Foreskin fibroblast (primary cell): ENCODE measurements at places on chromosomes 7 and 10.

- no peak for DNase-seq
Observed at GRCh38 chr10:22557321-22557720, 157.1 kb downstream of the PIP4K2A start.

- peak; percentile 53 for DNase-seq
Observed at GRCh38 chr10:63611078-63611477, 89.9 kb downstream of the REEP3 start.

GRCh38 chr7:120774481-120774880, 83.5 kb downstream of the TSPAN12 start:
- DNase-seq, result no peak

- peak; percentile 61 for DNase-seq
Observed at GRCh38 chr10:77351386-77351785, 286.2 kb downstream of the KCNMA1 start.

DNA sequence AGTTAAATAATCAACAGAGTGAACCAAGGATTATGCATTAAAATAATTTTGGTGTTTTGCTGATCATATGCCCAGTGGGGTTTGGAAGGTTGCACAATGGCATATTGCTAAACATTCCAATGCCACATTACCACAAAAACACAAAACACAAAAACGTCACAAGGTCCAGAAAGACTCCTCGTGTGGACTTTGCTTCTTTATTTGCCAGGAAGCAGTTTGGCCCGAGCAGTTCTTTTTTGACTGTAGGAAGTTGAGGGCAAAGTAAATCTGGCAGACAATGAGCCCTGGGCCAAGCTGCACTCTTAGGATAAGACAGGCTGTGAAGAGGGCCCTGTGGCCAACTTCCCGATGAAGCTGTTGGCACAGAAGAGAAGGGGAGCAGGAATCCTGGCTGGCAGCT, 39.2 kb upstream of the SLC35B4 start:
- peak; percentile 27 for DNase-seq

DNA sequence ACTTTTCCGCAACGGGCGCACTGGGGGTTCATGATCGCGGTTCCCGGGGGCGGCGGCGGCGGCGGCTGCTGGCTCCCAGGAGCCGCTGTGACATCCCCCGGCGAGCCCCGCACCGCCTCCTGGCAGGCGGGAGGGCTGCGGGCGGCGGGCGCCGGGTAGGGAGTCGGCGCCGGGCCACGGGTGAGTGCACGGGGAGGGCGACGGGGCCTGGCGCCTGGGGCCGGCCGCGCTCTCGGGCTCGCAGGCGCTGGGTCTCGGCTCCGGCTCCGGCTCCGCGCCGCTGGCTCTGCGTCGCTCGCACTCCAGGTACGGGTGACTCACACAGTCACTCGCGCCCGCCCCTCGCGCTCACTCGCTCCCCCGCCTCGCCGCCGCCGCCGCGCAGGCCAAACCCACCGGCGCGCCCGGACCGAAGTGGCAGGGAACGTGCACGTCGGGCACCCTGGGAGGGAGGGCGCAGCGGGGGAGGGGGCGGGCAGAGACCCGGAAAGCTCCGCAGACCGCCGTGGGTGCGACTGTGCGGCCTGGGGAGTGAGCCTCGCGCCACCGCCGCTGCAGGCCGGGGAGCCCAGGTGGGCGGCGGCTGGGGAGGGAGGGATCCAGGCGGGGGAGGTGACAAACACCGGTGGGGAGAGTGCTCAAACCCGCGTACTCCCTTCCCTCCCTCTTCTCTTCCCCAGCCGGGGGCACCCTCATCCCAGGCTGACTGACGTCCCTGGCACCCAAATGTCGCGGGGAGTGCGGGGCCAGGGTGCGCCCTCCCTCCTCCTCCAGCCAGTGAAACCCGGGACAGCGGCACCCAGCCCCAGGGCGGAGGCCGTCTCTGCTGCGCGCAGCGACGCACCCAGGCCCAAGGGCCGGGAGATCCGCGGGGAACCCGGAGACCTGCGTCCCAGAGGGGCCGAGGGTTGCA, 276.9 kb upstream of the NEBL start:
- peak; percentile 40 for DNase-seq

DNA sequence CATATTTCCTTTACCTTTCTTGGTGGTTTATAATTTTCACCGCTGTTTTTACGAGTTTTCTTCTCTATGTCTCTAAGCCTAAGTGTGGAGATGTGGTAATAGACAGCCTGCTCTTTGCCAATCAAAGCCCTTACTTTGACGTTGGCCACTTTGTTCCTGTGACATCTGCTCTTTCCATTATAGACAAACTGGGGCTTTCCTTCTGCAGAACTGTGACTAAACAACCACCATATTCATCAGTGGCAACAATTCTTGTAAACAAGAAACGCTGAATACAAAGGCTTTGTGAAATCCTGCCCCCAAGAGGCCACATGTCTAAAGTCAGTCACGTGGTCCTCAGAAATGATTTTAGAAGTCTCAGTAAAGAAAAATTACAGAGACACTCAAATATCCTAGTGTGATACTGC, 59.6 kb upstream of the CAPZA2 start:
- peak; percentile 56 for DNase-seq

- DNase-seq, result no peak
Observed at GRCh38 chr10:33315891-33316290, 18.6 kb downstream of the NRP1 start.

- no peak for DNase-seq
Observed at GRCh38 chr10:126042906-126043305, 146.5 kb downstream of the FANK1 start.

- no peak for DNase-seq
Observed at GRCh38 chr7:15159261-15159660, 256.7 kb upstream of the DGKB start.

GRCh38 chr10:8594711-8595110, 540.2 kb downstream of the GATA3 start:
- no peak for DNase-seq

DNA sequence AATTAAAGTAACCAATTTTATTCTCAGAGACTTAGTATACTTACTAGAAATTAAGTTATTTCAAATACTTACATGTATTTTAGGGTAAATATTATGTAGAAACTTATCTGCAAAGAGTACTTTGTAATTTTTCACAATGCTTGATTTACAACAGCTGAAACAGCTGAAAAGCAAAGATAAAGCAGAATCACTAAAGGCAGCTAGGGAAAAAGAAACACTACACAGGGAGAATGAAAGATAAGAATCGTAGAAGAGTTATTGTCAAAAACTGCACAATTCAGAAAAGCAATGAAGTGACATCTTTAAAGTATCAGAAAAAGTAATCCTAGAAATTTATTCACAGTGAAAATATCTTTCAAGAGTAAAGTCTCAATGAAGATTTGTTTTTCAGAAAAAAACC, 69.7 kb upstream of the ZNF804B start:
- DNase-seq, result no peak

DNA sequence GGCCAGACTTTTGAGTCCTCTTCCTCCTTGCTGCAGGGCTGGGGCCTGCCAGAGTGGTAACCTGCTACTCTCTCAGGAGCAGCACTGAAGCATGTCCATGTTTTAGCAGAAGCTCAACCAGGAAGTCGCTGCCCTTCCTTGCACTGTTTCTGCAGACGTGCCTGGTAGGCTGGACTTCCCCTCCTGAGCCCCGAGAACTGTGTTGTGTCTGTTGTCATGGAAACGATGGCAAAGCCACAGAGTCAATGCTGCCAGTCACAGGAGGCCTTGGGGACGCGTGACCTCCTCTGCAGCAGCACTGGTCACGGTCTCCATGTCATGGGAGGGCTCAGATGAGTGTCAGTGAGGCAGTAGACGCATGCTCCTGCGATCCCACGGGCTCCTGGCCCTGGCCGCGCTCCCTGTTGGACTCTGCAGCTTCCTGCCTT, 145.5 kb downstream of the FANK1 start:
- DNase-seq, result peak; percentile 6

GRCh38 chr7:80654887-80655340, 16.5 kb downstream of the CD36 start:
- DNase-seq, result no peak

GRCh38 chr10:99754670-99755069, 22.6 kb downstream of the CUTC start:
- peak; percentile 28 for DNase-seq

GRCh38 chr7:30335763-30336487, 51.5 kb downstream of the ZNRF2 start:
- no peak for DNase-seq

DNA sequence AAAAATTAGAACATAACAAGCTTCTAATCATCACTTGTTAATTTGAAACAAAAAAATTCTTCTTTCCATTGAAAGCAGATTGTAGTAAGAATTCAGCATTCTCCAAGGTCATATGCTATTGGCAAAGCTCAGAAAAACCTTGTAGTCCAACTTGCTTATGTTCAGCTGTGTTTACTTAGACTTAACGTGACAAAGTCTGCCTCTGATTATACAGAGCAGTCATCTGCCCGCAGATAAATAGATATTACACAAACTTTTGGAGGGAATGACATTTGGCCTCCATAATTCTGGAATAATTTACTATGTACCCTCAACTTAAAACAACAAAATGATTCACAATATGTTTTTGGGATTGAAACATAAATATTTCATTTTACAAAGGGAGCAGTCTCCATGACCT, 45.8 kb downstream of the MKX start:
- DNase-seq, result no peak

DNA sequence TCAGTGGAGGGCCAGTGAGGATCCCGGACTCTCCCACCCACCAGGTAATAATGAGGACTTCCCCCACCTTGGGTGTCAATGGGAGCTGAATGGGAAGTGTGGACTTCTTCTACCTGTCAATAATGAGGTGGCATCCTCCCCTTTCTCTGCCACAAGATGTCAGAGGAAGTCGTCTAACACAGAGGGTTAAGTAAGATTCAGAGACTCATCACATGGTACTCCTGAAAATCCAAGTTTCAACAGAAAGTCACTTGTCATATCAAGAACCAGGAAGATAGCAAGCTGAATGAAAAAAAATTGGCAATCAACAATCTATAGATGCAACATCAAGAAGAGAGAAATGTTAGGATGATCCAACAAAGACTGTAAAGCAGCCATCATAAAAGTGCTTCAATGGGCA, 150.9 kb upstream of the SVIL start:
- no peak for DNase-seq

- no peak for DNase-seq
Observed at GRCh38 chr7:107164092-107164491, 4.7 kb upstream of the HBP1 start.

DNA sequence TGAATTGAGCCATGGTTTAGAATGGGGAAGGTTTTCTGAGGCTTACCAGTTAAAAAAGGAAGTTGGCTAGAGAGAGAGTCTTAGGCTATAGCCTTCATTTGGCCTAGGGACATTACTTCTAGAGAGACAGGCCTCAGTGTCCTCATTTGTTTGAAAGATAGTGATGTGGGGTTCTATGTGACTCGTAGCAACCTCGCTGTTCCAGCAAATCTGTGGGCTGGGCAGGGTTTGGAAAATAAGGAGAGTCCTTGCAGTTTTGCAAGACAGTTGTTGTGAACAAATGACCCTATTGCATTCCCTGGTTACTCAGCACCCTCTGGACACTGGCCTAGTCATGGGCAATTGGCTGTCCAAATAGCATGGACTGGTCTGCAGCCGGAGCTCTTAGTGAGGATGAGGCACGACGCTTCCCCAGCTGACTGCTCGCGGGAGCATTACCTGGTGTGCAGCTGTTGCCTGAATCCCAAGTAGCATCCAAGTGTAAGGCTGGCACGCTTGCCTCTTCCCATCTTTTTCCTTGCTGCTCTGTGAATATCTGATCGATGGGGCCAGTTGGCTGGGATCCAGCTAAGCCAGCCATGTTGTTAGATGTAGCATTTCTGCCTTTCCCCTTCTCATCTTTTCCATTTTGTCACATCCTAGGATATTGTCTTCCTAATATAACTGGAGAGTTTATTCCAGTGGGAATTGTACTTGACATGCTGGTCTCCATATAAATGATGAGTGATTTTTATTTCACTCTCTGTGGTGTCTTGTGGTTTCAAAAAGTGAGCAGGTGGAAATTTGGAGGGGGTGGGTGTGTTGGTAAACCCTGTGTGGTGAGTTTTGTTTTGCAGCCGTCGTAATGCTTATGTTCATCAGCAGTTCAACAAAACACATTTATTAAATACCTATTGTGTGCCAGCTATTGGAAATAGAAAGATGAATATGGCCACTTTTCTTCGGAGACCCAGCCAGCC, 99.8 kb downstream of the SND1 start:
- peak; percentile 59 for DNase-seq

- DNase-seq, result peak; percentile 95
Observed at GRCh38 chr7:134515569-134516468, 11.5 kb upstream of the AKR1B10 start.

GRCh38 chr7:131189488-131189887, 138.2 kb upstream of the MKLN1 start:
- no peak for DNase-seq

GRCh38 chr7:50307368-50308032, 3.0 kb downstream of the IKZF1 start:
- DNase-seq, result no peak

DNA sequence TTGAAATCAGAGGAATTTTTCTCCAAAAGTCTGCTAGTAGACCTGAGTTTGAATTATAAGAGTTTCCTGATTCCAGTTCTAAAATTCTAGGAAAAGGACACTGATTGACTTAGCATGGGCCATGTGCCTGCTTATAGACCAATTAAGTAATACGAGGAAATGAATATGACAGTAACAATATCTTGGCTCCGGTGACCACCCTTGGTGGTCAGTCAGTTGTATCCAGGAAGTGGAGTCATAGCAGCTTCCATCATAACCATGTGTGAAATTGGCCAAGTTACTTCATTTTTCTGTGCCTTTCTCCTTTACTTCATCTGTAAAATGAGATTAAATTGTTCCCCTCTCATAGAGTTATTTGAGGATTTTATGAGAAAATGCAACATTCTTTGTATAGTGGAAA, 66.9 kb downstream of the MTPAP start:
- no peak for DNase-seq

GRCh38 chr7:86904949-86905834, 154.3 kb downstream of the ELAPOR2 start:
- peak; percentile 62 for DNase-seq

GRCh38 chr10:104260775-104261115, 6.1 kb downstream of the GSTO1 start:
- DNase-seq, result peak; percentile 50

DNA sequence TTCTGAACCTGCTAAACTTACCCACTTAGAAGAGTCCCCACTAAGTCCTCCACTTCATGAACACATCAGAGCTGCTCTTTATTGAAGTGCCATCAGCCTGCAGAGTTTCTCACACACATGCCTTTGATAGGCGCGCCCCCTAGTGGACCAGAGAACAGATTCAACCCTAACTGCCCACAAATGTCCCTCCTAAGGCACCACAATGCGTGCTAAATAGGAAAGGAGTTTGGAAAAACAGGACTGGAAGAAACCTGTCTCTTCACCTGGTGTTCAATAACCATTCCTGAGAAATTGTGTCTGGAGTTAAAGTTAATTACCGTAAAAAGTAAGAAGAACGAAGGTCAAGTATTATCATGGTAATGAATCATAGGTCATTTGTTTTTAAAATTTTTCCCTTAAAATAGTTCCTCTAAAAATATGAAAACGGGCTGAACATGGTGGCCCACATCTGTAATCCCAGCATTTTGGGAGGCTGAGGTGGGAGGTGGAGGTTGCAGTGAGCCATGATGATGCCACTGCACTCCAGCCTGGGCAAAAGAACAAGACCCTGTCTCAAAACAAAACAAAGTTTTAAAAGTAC, 249.7 kb downstream of the ELMO1 start:
- peak; percentile 86 for DNase-seq
